Urinary bladder (tissue), 4 donors: ENCODE measurements at places on chromosomes 5 and 9. TPM values are rescaled to one million over a fixed set of nuclear protein-coding genes. Genes with fewer than 3 reads are reported as not detected.

SERINC5 gene
- polyA plus RNA-seq, result 7.2 TPM

RALGPS1 gene
- polyA plus RNA-seq, result 8.9 TPM

- no peak for DNase-seq
Observed at GRCh38 chr5:101942321-101942882, 353.7 kb downstream of the SLCO4C1 start.

- no peak for DNase-seq
Observed at GRCh38 chr5:123438244-123438643, 15.0 kb upstream of the CEP120 start.

DNA sequence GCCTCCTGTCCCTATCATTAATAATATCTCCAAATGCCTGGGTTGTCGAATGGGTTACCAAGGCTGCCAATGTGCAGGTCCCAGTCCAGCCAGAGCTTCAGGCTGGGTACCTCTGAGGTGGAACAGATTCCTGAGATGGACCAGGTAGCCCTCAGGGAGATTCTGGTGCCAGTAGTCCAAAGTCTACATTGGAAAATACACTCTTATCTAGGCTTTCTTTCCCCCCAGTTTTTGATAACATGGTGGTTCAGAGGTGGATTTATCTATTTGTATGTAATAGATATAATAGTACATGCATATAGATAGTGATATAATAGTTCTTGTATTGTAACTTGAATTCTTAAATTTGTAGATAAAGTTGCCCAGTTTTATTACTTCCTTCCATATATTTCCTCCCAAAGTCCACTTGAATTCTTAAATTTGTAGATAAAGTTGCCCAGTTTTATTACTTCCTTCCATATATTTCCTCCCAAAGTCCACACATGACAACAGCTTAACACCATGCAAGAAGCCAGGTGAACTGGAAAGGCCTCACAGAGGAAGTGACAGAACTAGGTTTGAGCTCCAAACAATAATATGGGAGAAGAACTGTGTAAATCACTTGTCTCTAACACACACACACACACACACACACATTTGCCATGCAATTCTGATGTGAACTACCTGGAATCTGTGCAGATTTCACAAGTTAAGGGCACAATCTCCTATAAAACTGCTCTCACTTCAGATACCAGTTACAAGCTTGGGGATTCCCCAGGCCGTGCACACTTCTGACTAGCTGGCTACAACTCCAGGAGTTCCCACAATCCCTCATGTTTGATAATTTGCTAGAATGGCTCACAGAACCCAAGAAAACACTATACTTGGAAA, 30.7 kb upstream of the ERAP1 start:
- no peak for DNase-seq

DNA sequence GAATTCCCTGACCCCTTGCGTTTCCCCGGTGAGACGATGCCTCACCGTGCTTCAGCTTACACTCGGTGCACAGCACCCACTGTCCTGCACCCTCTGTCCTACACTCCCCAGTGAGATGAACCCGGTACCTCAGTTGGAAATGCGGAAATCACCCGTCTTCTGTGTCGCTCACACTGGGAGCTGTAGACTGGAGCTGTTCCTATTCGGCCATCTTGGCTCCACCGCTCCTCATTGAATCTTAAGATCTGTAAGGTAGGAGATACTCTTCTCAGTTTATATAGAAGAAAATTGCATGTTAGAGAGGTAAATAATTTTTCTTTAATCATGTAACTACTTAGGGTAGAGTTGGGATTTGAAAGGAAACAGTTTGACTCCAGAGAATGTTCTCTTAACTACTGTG, 62.2 kb downstream of the DMRTA1 start:
- DNase-seq, result no peak

FAM221B gene
- polyA plus RNA-seq, result not detected

- DNase-seq, result no peak
Observed at GRCh38 chr5:76062502-76063041, 20.6 kb upstream of the SV2C start.

- no peak for DNase-seq
Observed at GRCh38 chr5:121640298-121640697, 211.4 kb upstream of the FTMT start.

GADD45G gene
- 25.5 TPM for polyA plus RNA-seq

GRCh38 chr9:80501635-80502034, 929.9 kb downstream of the TLE4 start:
- DNase-seq, result no peak

DNA sequence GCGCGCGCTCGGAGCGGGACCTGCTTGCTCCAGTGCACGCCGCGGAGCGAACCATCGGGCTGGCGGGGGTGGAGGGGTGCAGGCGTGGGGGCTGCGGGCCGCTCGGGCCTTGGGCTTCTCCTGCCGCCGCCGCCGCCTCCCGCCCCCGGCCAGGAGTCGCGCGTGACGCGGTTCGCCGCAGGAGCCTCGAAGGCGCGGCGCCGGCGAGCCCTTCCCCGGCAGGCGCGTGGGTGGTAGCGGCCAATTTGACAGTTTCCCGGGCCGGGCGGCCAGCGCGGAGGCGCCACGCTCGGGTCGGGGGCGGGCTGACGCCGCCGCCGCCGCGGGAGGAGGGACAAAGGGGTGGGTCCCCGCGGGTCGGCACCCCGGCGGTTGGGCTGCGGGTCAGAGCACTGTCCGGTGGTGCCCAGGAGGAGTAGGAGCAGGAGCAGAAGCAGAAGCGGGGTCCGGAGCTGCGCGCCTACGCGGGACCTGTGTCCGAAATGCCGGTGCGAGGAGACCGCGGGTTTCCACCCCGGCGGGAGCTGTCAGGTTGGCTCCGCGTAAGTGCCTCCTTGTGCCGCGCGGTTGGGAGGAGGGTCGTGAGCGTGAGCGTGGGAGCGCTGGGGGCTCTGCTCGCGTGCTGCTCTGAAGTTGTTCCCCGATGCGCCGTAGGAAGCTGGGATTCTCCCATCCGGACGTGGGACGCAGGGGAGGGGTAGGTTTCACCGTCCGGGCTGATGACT, at the start of gene TJP2:
TJP2 (plus strand) TSS at position 387 of the 725 bp plus-strand sequence; CDS start at position 483, 96 bp downstream.
- no peak for DNase-seq

- DNase-seq, result no peak
Observed at GRCh38 chr5:64206653-64207052, 41.0 kb downstream of the RNF180 start.

DNA sequence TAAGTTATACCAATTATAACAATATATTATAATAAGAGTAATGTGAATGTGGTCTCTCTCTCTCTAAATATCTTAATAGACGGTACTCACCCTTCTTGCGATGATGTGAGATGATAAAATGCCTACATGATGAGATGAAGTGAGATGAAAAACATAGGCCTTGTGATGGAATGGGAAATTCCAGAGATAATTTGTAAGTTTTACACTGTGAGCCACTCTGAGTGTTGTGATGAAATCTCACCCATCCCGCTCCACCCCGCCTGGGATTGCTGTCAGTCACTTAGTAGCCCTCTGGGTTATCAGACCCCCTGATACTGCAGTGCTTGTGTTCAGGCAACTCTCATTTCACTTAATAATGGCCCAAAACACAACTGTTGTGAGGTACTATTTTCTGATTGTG, 10.5 kb downstream of the SUSD3 start:
- DNase-seq, result no peak

- no peak for DNase-seq
Observed at GRCh38 chr5:43312699-43313034, 545 bp downstream of the HMGCS1 start.

DNA sequence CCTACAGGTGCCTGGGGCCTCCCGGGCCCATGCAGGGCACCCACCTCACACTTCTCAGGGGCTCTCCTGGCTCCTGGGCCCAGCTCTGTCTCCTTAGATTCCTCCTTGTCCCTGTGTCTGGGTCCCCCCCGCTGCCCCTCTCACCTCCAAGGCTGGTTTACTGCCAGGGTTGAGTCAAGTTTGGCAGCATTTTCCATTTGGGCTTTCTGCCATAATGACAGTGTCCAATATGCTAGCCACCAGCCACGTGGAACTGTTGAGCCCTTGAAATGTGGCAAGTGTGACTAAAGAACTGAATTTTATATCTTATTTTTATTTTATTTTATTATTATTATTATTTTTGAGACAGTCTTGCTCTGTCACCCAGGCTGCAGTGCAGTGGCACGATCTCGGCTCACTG, 1.9 kb downstream of the TTC16 start:
- no peak for DNase-seq

- DNase-seq, result no peak
Observed at GRCh38 chr5:110852541-110852940, 113.7 kb downstream of the SLC25A46 start.

GRCh38 chr5:132019337-132019736, 7.9 kb upstream of the ACSL6 start:
- DNase-seq, result no peak

ERCC8 gene
- 6.5 TPM for polyA plus RNA-seq

FGFR4 gene
- 12.8 TPM for polyA plus RNA-seq

- DNase-seq, result no peak
Observed at GRCh38 chr5:93570294-93571113, 10.5 kb downstream of the NR2F1-AS1 start.

- no peak for DNase-seq
Observed at GRCh38 chr9:123174887-123175518, 93.4 kb downstream of the STRBP start.

GRCh38 chr9:21753523-21753922, 48.9 kb upstream of the MTAP start:
- DNase-seq, result no peak

GRCh38 chr9:4929917-4930316, 55.2 kb upstream of the JAK2 start:
- DNase-seq, result no peak

FOXD4L4 gene
- polyA plus RNA-seq, result not detected

DNA sequence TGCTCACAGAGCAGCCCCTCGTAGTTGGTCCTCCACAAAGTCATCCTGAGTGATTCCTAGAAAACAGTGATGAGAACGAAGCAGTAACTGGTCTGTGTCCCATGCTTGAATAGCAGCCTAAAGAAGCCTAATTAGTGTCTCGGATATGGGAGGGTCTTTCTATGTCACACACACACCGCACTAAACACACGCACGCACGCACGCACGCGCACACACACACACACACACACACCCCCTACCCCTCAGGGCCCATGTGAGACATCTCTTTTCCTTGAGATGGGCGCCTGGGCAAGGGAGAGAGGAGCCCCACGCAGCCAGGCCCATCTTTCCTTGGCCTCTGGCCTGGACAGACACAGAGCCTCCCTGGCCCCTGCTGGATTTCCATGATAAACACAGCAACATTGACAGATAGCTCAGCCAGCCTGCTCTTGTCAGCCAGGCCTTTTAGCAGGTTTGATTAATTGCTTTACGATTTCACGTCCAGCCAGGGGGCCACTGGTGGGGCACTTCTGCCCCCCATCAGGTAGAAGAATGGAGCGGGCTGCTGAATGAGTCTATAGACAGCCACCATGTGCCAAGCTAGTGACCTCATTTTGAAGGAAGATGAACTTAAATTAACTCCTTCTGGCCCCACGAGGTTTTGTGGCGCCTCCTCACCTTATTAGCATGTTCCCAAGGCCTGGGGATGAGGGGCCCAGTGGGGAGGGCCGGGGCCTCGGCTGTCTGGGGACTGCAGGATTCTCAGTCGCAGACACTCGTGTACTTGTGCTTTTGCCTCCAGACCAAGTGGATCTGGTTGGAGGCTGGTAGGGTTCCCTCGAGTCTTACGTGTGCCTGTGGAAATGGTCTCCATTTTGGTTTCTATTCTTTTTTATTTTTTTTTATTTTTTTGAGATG, 36.2 kb upstream of the PRDM12 start:
- no peak for DNase-seq

GRCh38 chr9:14304259-14304658, 9.7 kb downstream of the NFIB start:
- no peak for DNase-seq

GRCh38 chr5:9439531-9440292, 106.2 kb downstream of the SEMA5A start:
- no peak for DNase-seq

SLC6A18 gene
- not detected for polyA plus RNA-seq

GRCh38 chr5:146799231-146799630, 79.3 kb downstream of the PPP2R2B start:
- DNase-seq, result no peak

DNA sequence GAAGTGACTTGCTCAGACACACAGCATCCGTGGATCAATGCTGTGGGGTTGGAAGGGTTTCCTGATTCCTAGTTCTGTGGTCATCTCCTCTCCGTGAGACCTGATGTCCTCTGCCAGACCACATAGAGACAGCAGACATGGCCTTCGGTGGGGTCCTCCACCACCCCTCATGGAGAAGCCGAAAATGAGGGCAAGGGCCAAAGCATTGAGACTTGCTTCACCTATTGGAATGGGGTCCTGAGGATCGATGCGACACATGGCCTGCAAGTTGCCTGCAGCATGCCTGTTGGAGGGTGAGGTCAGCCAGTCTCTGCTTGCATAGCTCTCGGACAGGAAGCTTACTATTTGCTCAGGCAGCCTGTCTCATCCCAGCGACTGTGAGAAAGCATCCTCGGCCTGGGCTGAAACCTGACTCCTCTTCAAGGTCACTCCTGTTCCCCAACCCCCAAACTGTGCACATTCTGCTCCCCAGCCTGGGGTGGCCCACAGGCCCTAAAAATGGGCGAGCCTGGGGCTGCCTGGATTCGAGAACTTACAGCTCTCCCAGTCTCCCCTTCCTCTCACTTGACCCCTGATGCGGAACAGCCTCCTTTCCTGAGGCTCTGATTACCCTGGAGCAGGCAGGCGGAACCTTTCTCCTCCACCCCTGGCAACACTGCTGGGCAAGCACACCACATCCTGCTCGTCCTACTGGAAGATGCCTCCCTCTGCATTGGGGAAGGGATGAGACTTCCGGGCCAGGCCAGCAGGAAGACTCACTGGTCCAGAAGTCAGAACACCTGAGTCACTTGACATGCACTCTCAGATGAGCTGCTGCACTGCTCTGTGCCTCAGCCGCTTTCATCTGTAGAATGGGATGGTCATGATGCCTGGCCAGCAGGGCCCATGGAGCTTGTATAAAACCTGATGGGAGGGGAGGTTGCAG, 186.9 kb downstream of the RGS3 start:
- DNase-seq, result no peak

FAM163B gene
- polyA plus RNA-seq, result 0.86 TPM

TRPM3 gene
- polyA plus RNA-seq, result 0.20 TPM

- DNase-seq, result no peak
Observed at GRCh38 chr5:6266671-6267197, 111.6 kb downstream of the MED10 start.

GRCh38 chr5:51987669-51988209, 604.5 kb downstream of the ISL1 start:
- no peak for DNase-seq

DNA sequence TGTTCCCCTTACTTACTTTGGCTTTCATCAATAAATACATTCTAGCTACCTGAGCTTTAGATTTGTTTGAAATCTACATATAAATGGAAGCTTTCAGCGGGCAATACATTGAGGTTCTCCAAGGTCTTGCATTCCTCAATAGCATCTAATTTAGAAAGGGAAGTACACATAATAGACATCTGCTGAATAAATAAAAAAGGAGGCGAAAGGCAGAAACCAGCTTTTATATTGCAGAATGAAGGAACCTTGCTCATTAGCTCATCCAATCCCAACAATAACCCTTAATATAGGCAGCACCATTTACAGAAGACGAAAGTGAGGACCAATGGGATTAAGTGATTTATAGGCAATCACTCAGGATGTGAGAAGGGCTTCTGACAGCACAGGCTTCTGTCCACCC, 147.5 kb downstream of the MPDZ start:
- DNase-seq, result no peak
